NCI-H226 (cell line): ENCODE measurements at places on chromosomes 1 and 21.

DNA sequence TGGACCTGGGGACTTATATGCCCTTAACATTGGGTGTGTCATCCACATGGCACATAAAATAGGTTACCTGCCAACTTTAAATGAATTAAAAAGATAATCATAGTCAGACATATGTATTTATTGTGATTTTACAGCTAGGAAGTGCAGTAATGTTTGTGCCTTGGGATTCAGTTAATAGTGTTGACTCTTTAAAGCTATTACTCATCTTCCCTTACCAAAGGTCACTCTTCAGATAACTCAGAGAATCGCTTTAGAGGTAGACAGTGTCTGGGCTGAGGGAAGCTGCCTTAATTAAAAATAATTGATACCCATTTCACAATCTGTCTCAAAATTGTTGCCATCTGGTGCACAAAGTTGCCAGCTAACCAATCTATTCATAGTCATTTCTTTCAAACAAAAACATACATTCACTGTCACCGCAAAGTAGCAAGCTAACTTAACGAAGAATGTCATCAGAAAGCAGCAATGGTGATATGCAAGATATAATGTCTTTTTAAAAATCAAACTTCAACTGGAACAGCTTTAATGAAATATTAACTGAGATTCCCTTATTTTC lies 3.0 kb upstream of the KRTAP15-1 start:
- DNase-seq, result no peak

GRCh38 chr1:64845831-64846425 lies 101.1 kb downstream of the RAVER2 start:
- DNase-seq, result no peak

DNA sequence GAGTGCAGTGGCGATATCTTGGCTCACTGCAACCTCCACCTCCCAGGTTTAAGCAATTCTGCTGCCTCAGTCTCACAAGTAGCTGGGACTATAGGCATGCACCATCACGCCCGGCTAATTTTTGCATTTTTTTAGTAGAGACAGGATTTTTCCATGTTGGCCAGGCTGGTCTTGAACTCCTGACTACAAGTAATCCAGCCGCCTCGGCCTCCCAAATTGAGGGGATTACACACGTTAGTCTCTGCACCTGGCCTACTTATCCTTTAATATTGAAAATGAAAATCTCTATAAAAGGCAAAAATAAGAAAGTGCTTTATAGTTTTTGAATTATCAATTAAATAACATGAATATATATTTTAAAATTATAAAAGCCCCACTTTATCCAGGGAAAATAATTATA lies 190.6 kb downstream of the DPYD start:
- DNase-seq, result no peak

- DNase-seq, result no peak
These were observed 51.5 kb downstream of the SH3BGR start for GRCh38 chr21:39503123-39503762.

- no peak for DNase-seq
These were observed 993 bp upstream of the PROK1 start for GRCh38 chr1:110449661-110450651.

DNA sequence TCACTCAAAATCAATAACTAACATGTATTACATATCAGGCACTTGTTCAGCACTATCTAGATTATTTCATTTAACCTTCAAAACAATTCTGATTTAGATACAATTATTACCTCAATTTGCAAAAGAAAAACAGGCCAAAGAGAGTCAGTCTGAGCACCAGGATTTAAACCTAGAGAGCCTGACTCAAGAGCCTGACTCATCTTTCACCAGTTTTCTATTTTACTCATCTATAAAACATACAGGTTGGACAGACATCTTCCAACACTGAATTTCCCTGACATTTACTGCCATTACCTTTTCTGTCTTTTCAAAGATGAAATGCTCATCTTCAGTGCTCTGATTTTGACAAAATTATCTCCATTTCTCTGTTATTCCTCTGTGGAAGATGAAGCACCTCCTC lies 116.5 kb downstream of the MRPL39 start:
- DNase-seq, result no peak
